ENCODE measurements at places on chromosomes 1 and 21. TPM values are rescaled to one million over a fixed set of nuclear protein-coding genes. Genes with fewer than 3 reads are reported as not detected.

DNA sequence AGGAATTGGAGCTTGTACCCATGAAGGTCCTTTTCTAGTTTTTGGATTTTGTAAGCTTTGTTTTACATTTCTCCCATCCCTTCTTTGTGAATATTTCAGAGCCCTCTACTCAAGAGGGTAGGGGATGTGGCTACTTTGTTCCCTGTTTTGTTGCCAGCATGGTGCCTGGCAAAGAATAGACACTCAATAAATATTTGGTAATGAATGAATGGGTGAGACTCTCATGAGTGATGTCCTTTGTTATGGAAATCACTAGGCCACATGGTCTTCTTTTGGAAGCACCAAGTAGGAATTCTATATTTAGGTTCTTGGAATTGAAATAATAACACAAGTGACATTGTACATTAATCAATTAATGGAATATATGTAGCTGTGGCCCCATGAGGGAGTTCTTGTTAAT, 26.8 kb upstream of the ATP5PO start:
- DNase-seq = no peak

DNA sequence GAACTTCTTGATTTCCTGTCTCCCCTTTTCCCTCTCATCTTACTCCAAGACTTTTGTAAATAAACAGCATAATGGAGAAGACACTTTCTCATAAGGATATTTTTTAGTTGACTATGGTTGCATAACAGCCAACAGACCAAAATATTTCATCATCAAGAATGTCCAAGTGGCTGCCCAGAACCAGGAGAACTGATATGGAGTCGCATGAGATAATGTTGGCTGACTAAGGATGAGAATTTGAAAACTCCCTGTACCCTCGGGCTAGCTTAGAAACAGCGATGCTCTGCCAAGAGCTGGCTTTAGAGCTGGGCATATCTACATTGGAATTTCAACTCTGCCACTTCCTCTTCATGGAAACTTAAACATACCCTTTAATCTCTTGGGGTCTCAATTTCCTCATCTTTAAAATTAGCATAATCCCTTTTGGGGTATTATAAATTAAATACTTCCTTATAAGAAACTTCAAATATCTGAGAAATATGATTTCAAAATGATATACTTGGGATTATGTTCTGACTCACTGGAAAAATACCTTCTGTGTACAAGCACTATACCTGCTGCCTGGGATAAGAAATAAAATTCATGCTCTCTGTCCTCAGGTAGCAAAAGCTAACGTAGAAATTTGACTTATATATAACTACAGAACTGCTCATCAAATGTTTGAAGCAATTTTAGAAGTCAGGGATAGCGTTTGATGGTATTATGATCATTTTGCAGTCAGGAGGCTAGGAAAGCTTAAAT, 777.3 kb downstream of the LTN1 start:
- DNase-seq = no peak

GRCh38 chr1:7827126-7827955, 25.5 kb downstream of the UTS2 start:
- DNase-seq = no peak

DNA sequence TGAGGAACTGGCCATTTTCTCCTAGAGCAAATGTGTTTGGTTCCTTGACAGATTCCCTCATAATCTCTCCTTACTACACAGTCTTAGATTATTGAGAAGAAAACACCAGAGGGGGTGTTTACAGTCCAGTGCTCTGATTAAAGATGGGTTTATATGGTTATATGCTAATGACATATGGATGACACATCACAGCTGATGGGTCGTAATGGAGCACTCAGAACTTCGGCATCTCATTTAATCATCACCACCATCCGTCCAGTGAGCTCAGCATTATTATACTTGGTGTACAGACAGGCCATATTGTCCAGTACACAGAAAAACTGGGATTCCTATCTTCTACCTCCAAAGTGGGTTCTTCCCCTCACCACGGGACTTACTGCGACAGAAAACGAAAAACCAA, 22.3 kb upstream of the NR5A2 start:
- DNase-seq = no peak

GRCh38 chr1:223143537-223144248, 645 bp upstream of the TLR5 start:
- no peak for DNase-seq

- DNase-seq = no peak
These were observed 243.8 kb upstream of the RAB4A start for GRCh38 chr1:229027158-229027557.

DNA sequence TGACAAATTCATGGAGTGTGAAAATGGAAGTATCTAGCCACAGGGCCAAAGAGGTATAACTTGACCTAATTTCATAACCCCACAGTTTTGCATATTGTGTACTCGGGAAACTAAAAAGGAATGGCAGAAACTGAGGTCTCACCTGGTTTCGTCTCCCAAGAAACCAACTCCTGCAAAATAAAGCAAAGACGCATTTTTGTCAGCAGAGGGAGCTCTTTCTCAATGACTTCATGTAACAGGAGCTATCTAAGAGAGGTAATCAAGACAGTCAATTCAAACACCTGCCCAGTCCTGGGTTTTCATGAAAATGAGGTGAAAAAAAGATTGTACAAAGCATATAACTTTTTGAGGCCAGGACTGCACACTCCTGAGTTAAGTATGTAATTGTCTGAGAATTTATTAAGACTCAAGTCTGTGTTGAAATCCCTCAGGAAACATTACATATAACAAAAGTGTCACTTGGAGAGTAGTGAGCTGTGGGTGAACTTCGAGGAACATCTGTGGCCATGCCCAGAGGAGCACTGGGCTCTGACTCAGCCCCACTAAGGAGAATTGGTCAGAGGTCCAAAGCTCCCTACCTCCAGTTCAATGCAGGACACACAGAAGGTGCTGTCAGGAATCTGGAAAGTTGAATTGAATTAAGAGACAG, 17.6 kb downstream of the FCRL4 start:
- DNase-seq = no peak

DNA sequence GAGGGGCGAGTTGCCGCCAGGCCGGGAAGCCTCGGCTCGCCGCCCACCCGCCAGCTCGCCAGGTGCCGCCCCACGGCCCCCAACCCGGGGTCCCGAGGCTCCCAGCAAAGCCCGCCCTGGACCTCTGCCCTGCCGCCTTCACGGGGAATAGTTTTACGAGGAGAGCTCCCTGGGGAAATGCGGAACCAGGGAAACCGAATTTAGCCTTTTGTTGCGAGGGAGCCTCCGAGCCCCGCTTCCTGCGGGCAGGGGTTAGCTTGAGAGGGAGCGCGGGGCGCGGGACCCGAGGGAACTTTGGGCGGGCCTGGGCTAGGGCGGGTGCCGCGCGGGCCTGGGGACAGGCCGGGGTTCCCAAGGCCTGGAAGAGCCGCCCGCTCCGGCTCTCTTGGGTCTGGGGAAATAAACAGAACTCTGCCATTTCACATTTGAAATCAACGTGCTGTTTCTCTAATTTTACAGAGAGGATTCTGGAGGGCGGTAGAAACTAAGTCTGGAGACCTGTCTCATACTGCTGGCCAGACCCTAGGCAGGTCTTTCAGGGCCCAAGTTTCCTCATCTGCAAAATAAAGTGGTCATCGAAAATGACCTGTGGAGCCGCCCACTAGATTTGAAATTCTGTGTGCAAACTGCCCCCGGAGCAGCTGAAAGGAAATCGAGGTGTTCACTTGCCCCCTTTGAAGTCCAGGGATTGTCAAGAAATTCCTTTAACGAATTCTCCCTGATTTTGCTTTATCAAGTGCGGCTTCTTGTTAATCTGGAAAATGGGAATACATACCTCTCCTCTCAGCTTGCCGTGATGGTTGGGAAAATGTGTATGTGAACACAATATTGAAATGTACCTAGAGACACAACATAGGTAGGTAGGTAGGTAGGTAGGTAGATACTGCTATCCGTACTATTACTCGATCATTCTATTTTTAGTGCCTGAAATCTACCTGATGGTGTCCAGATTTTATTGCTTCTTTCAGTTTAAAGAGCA, 749 bp upstream of the GLUL start:
- DNase-seq = no peak

DNA sequence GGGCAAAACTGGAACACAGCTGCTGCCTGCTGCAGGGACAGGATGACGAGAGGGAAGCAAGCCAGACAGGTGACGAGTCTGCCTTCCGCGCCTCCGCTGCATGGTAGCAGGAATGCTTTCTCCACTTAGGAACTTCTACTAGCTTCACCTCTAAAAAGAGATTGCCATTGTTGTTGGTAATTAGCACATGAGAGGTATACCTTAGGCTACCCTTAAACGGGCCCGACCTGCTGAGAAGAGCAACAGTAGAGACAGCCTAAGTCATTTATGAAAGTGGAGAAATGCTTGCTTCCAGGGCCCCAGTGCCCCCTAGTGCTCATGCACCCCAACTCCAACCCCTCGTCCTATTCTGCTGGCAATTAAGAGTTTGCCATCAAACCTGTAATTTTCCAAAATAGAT, 96.9 kb upstream of the AKT3 start:
- DNase-seq = no peak

Gene UBL4B
- total RNA-seq = not detected

Gene COL16A1
- 183 TPM for total RNA-seq

Gene LEFTY2
- total RNA-seq = 9.4 TPM

Gene FLG2
- total RNA-seq = not detected

Gene KRTAP12-2
- not detected for total RNA-seq

Gene FCRL2
- total RNA-seq = not detected

All from thoracic aorta (tissue), 2 donors.